Activated T-helper 1 cell treated with anti-CD3 and anti-CD28 coated beads, Interleukin-12 subunit alpha, Interleukin-12 subunit beta, Interleukin-2, Interleukin-4 antibody, amounts not matched to agents 30 ng/mL and 10 ng/mL and 1 ng/mL, durations not matched to agents 14 hours and 24 hours and 36 hours (primary cell): ENCODE measurements at places on chromosomes 5 and 9. TPM values are rescaled to one million over a fixed set of nuclear protein-coding genes. Genes with fewer than 3 reads are reported as not detected.

DNA sequence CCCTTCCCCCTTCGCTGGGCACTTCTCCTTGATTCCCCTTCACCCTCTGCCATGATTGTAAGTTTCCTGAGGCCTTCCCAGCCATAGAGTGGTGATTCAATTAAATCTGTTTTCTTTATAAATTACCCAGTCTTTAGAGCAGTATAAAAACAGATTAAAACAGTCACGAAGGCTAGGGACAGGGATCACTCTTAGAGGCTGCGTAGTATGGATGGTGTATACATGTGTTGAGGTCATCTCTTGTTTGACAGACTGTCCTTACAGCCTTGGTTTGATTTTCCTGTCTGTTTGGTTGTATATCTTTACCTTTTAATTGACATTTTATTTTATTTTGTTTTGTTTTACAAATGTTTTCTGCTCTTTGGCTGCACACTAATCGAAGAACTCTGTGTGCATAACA, 1155.7 kb upstream of the CDH18 start:
- H3K27me3 ChIP-seq: no peaks in the 10 kb centered on the region
- no peaks in the 10 kb centered on the region for H3K4me1 ChIP-seq
- no peak overlapping the region for H3K27ac ChIP-seq
- H3K4me3 ChIP-seq: no peak overlapping the region
- DNase-seq: no peak

DNA sequence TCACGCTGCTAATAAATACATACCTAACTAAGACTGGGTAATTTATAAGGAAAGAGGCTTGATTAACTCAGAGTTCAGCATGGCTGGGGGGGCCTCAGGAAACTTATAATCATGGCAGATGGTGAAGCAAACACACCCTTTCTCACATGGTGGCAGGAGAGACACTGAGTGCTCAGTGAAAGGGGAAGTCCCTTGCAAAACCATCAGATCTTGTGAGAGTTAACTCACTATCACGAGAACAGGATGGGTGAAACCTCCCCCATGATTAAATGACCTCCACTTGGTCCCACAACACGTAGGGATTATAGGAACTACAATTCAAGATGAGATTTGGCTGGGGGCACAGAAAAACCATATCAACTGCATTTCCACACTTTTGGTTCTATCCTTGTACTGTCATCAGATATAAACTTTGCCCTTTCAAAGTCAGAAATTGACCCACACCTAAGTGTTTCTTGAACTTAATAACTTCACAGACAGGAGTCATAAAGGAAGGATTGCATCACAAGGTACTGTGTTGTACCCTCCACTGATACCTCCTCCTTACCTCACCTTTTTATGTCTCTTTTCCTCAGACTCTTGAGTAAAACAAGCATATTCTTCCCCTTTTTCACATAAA, 319.1 kb upstream of the PIK3R1 start:
- no peak overlapping the region for H3K4me3 ChIP-seq
- no peaks in the 10 kb centered on the region for H3K36me3 ChIP-seq
- no peak overlapping the region for H3K27ac ChIP-seq
- H3K4me1 ChIP-seq: no peaks in the 10 kb centered on the region
- no peak for DNase-seq

Gene INSL6
- not detected in 2 replicates for total RNA-seq

Gene SLC25A2
- total RNA-seq: 0.20 and 0.57 TPM in 2 replicates

Gene TMEM171
- not detected in 2 replicates for total RNA-seq

Gene SAPCD2
- total RNA-seq: 23.9 and 25.1 TPM in 2 replicates

Gene SLC36A3
- total RNA-seq: not detected in 2 replicates

Gene ENHO
- total RNA-seq: not detected in 2 replicates

Gene MYMK
- not detected in 2 replicates for total RNA-seq

Gene BARHL1
- not detected in 2 replicates for total RNA-seq

DNA sequence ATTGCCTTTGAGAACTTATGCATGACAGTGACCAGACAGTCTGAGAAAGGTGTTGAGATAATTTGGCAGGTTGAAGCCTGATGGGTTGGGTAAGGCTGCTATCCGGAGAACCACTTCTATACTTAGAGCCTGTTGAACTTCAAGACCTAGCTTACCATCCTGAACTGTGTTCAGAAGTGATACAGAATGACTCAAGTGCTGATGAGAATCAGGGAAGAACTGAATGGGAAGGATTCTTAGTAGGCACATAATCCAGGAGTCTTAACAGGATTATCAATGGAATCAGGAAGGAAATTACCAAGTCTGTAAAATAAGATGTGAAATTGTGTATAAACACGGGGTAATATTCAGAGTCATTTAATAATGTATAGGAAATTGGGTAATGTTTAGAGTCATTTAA, 9.0 kb upstream of the PAPPA start:
- H3K4me3 ChIP-seq: no peak overlapping the region
- no peaks in the 10 kb centered on the region for H3K4me1 ChIP-seq
- no peaks in the 10 kb centered on the region for H3K27me3 ChIP-seq
- H3K36me3 ChIP-seq: no peaks in the 10 kb centered on the region
- no peak overlapping the region for H3K27ac ChIP-seq
- no peak for DNase-seq

Gene WDR38
- not detected in 2 replicates for total RNA-seq

DNA sequence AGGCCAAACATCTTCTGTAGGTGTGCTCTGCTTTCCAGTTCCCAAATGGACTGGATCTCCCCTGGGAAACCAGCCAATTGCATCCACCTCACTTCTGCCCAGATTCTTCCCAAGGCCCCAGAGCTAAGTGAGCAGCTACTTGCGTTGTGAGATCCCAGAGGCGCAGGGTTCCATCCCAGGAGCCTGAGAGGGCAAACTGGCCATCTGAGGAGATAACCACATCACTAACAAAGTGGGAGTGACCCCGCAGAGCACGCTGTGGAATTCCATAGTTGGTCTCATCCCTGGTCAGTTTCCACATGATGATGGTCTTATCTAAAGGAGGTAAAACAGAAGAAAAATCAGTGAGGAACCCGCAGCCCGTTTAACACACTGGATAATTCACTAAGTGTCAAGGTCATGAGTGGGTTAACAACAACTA, 1.7 kb downstream of the RACK1 start:
- no peaks in the 10 kb centered on the region for H3K27me3 ChIP-seq
- DNase-seq: no peak
- peaks cover 59% of the 10 kb centered on the region for H3K36me3 ChIP-seq
- H3K4me1 ChIP-seq: peaks cover 45% of the 10 kb centered on the region
- H3K27ac ChIP-seq: peak overlapping the region; percentile 99
- H3K4me3 ChIP-seq: peak overlapping the region; percentile 96

Gene SCGB3A2
- not detected in 2 replicates for total RNA-seq

- H3K4me3 ChIP-seq: peak overlapping the region; percentile 39
- no peak for DNase-seq
- peaks cover 92% of the 10 kb centered on the region for H3K4me1 ChIP-seq
- H3K36me3 ChIP-seq: peaks cover 55% of the 10 kb centered on the region
- peak overlapping the region; percentile 98 for H3K27ac ChIP-seq
Measured at GRCh38 chr9:89462199-89462598, 35.7 kb downstream of the SEMA4D start.

- peaks cover 2% of the 10 kb centered on the region for H3K36me3 ChIP-seq
- no peak for DNase-seq
- H3K4me3 ChIP-seq: no peak overlapping the region
- H3K4me1 ChIP-seq: peaks cover 4% of the 10 kb centered on the region
- peaks cover 42% of the 10 kb centered on the region for H3K27me3 ChIP-seq
Measured at GRCh38 chr5:181120306-181120705, 10.7 kb downstream of the OR2V1 start.

Gene DNAJB5
- total RNA-seq: 5.3 and 6.0 TPM in 2 replicates
